ENCODE measurements at places on chromosomes 2 and 18.

- DNase-seq, result no peak
Observed at GRCh38 chr2:5617358-5617757, 74.8 kb upstream of the SOX11 start.

DNA sequence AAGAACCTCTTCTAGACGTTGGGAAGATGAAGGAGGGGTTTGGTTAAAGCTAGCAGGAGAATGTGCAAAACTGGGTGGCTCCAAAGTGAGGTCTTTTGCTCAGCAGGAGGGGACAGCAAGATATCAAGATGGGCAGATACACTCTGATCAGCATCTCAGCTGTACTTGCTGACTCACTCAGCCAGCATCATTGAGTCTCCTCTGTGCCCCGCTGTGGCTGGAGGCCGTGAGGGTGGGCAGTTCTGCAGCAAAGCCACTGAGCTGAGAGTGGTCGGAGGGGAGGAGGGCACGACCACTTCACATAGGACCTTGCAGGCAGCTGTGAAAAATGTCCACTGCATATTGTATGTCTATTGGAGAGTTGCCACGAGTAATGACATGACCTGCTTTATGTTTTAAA, 152.0 kb downstream of the CAPN13 start:
- DNase-seq, result no peak

- DNase-seq, result no peak
Observed at GRCh38 chr2:191012845-191013681, 908 bp downstream of the STAT1 start.

GRCh38 chr2:592737-593136, 84.5 kb downstream of the TMEM18 start:
- no peak for DNase-seq

DNA sequence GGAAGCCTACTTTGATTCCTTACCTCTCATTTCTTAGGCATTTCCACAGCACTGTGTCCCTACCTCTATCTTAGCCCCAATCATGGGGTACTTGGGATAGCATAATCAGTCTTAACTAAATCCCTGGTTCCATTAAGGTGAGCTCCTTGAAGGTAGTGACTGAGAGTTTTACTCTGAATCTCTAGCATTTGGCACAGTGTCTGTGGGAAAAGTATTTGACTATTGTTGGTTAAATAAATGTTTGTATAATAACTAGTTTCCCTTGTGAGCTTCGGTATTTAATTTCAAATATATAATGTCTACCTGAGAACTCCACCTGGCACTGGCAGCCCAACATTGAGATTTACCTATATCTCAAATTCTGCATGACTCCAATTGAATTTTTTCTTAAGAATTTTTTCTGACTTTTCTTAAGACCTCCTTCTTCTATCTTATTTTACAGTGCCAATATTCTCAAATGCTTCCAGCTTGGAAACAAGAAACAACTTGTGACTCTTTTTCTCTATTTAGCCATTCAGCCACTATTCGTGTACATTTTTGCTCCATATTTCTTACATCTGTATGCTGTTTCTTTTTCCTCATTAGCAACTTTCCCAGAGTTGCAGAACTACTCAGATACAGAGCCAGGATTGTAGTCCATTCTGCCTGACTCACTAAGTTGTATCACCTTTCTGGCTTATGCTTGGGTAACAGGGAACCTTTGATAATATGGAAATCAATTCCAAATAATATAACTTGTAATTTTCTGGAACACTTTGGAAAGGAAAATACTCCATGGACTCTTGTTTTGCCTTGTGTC, 214.0 kb upstream of the NT5C1B start:
- DNase-seq, result no peak

DNA sequence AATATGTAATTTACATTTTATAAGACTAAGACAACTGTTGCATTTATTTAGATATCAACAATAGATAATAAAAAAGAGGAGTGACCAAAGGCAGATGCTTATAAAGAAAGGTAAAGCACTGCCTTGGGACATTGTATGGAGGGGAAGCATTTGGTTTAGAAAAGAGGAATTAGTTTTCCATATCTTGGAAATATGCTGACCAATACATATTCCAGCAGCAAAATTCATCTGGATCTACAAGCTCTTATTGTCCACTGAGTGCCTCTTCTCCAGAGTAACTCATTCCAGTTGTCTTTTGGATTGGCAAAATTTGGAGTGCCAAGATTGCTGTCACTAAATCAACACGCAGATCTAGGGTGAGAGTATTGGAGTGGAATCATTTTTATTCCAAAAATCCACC, 8.9 kb upstream of the VPS4B start:
- no peak for DNase-seq

- DNase-seq, result no peak
Observed at GRCh38 chr2:241373446-241373845, 17.4 kb downstream of the FARP2 start.

DNA sequence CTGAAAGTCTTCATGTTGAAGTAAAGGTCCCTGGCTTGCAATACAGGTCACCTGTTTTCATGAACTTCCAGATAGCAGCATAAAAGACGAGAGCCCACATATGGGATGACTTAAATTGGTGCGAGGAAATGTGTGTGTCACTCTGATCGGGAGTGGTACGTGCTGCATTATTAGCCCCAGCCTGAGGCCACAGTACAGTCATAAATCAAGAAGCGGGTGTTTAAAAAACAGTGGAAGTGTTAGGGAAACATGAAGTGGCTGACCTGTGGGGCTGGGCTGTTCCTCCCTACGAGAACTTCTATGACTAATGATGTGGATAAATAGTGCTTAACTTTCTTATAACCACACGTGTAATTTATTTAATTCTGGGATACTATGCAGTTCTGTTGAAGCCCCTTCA, 24.4 kb downstream of the RDH14 start:
- peak; percentile 50 for DNase-seq

DNA sequence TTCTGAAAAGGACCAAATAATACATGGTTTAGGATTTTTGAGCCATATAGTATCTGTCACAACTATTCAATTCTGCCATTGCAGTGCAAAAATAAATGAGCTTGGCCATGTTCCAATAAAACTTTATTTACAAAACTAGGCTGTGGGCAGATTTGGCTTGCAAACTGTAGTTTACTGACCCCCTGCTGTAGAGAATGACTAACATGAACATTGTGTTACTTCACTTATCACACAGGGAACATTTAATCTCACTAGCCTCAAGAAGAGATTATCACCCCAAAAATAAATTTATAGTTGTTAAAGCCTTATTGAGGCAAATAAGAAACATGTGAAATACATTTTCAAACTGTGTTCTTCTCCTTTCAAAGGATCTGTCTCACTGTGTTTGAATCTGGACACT, 766.2 kb downstream of the MBD2 start:
- no peak for DNase-seq

GRCh38 chr2:74843899-74844298, 10.0 kb downstream of the HK2 start:
- DNase-seq, result peak; percentile 61

- DNase-seq, result no peak
Observed at GRCh38 chr2:105959357-105959756, 214.6 kb downstream of the NCK2 start.

- no peak for DNase-seq
Observed at GRCh38 chr2:2010251-2010650, 265.9 kb upstream of the PXDN start.

DNA sequence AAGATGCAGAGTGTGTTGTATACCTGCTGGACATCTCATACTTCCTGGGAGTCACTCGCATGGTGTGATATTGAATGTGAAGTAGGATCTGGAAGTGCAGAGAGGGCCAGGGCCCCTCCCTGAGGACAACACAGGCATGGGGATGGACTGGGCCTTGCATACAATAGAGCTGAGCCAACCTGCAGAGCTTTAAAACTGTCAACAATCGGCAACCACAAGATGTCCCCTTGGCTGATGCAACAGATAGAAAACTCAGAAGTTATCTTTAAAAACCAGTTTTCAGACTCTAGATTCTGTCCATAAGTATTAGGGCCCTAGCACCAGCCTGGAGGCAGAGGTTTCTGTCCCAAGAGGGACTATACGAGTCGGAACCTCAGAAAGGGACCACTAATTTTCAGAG, 19.7 kb downstream of the EVA1A start:
- DNase-seq, result no peak

- DNase-seq, result no peak
Observed at GRCh38 chr18:70216788-70217187, 11.3 kb upstream of the RTTN start.

DNA sequence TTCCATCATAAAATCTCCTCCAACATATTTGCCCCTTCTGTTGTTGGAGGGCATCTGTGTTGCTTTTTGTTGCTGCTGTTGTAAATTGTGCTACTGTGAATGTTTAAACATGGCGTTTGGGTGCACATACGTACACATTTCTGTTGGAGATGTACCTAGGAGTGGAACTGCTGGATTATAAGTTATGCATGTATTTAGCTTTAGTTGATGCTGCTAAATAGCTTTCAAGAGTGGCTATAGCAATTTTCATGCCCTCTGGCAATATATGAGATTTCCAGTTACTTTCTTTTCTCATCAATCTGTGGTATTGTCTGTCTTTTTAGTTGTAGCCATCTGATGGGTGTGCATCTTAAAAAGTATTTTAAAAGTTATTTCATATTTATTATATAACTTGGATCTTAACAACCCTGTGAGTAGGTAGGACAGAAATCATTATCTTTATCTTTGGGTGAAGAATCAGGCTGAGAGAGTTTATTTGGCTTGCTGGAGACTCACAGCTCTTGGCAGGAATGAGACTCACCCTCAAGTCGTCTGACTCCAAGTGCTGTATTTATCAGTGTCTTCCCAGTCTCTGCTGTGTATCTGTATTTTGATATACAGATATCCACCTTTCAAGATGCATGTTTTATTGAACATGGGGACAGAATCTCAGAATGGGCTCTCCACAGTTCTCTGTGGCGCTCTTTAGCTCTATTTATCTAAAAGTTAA, 16.9 kb downstream of the ZNF236 start:
- DNase-seq, result no peak

- DNase-seq, result peak; percentile 25
Observed at GRCh38 chr18:61882296-61883004, 10.4 kb downstream of the RNF152 start.

GRCh38 chr2:118529908-118530599, 317.4 kb downstream of the EN1 start:
- DNase-seq, result no peak

GRCh38 chr2:73503992-73504570, 118.4 kb downstream of the ALMS1 start:
- DNase-seq, result no peak

DNA sequence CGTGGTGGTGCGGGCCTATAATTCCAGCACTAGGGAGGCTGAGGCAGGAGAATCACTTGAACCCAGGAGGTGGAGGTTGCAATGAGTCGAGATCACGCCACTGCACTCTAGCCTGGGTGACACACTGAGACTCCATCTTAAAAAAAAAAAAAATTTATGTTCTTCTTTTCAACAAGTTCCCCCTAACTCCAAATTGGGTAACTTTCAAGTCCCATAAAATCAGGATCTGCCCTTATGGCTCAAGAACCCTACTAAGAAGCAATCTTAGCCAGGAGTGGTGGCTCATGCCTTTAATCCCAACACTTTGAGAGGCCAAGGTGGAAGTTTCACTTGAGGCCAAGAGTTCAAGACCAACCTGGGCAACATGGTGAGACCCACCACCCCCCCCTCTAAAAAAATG, 30.3 kb upstream of the TLK1 start:
- DNase-seq, result no peak

DNA sequence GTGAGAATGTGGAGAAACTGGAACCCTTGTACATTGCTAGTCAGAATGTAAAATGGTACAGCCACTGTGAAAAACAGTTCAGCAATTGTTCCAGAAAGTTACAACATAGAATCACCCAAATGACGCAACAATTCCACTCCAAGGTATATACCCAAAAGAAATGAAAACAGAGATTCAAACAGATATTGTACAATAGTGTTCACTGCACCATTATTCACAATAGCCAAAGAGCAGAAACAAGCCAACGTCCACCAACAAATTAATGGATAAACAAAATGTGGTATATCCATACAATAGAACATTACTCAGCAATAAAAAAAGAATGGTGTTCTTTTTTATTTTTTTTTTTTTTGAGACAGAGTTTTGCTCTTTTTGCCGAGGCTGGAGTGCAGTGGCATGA, 10.9 kb downstream of the CLASP1 start:
- no peak for DNase-seq

DNA sequence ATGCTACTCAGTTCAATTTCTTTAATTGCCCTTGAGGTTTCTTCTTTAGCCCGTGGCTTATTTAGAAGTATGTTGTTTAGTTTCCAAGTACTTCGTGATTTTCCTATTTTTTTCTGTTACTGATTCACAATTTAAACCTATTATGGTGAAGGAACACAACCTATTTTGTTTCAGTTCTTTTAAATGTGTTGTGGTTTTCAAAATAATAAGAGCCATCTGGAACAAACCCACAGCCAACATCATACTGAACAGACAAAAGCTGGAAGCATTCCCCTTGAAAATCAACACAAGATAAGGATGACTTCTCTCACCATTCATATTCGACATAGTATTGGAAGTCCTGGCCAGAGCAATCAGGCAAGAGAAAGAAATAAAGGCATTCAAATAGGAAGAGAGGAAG, 155.2 kb downstream of the GALNT1 start:
- no peak for DNase-seq

DNA sequence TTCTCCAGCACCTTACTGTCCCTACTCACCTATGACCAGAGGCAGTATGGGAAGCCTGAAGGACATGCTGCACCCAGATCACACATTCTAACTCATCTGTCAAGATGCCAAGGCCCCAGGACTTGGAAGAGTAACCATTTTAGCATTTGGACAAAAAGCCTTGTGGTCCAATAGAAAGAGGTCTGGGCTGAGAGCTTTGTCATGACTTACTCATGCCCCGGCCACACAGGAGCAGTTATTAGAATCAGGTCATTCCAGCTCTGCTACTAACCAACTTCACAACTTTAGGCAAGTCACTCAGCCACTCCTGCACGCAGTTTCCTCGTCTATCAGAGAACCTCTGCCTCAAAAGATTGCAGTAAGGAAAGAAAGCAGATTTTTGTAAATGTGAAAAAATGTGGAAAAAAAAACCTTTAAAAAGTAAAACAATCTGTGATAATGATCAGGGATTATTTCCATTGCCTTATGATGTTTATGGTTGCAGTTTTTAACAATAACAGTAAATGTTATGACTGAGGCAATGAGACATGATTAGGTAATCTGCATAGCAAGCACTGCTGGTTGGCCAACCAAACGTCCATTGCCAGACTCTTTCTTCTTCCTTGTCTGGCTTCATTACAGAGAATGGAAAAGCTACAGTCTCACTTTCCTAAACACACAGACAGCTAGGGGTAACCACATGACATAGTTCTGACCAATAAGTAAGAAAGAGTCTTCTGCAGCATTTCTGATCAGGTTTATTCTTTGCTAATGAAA, 255.4 kb upstream of the CHAC2 start:
- DNase-seq, result peak; percentile 24

DNA sequence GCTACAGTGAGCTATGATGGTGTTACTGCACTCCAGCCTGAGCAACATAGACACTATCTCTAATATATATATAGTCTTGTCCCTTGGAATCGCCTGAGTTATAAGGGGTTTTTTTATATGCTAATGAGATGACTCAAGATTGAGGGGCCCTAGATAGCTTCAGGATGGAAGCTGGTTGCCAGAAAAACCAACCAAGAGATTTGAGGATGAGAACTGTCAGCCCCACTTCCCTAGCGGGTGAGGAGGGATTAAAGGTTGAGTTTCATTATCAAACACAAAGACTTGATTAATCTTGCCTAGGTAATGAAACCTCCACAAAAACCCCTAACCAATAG, 12.6 kb upstream of the GALM start:
- no peak for DNase-seq
